ENCODE measurements at places on chromosomes 16 and 17. TPM values are rescaled to one million over a fixed set of nuclear protein-coding genes. Genes with fewer than 3 reads are reported as not detected.

Gene UBB
- 1,298 TPM for polyA plus RNA-seq

Gene NOG
- polyA plus RNA-seq, result 0.15 TPM

Gene KRT25
- polyA plus RNA-seq, result not detected

Gene CASKIN1
- polyA plus RNA-seq, result 3.4 TPM

Gene VASN
- 27.9 TPM for polyA plus RNA-seq

Gene SEPHS2
- 17.3 TPM for polyA plus RNA-seq

Gene TGFB1I1
- 20.8 TPM for polyA plus RNA-seq

Gene IRX3
- polyA plus RNA-seq, result 40.5 TPM

Gene KRTAP9-6
- polyA plus RNA-seq, result not detected

Gene SHISA6
- 0.22 TPM for polyA plus RNA-seq

Gene ITGAD
- polyA plus RNA-seq, result not detected

Gene HOXB6
- polyA plus RNA-seq, result 0.88 TPM

Gene BAHCC1
- polyA plus RNA-seq, result 13.1 TPM

Gene C17orf100
- 0.99 TPM for polyA plus RNA-seq

Gene GNGT2
- polyA plus RNA-seq, result 4.6 TPM

Gene HS3ST4
- 0.01 TPM for polyA plus RNA-seq

Gene ATP2C2
- polyA plus RNA-seq, result 0.01 TPM

Gene COG4
- polyA plus RNA-seq, result 29.3 TPM

Gene C16orf96
- polyA plus RNA-seq, result 0.01 TPM

Gene LRRC37A
- 0.36 TPM for polyA plus RNA-seq

Gene CES5A
- 0.06 TPM for polyA plus RNA-seq

Gene ZFPM1
- 2.0 TPM for polyA plus RNA-seq

Gene ITGAX
- polyA plus RNA-seq, result 1.3 TPM

Gene IRX5
- 13.7 TPM for polyA plus RNA-seq

Gene HES7
- 1.5 TPM for polyA plus RNA-seq

Gene CCL2
- polyA plus RNA-seq, result 80.3 TPM

Gene ELAC2
- polyA plus RNA-seq, result 32.3 TPM

Gene KRTAP2-3
- polyA plus RNA-seq, result not detected

Gene HEATR9
- polyA plus RNA-seq, result not detected

Gene HBZ
- 0.14 TPM for polyA plus RNA-seq

Gene HOXB13
- not detected for polyA plus RNA-seq

Gene AXIN2
- polyA plus RNA-seq, result 9.4 TPM

Gene FHOD1
- 71.1 TPM for polyA plus RNA-seq

Gene MSLN
- not detected for polyA plus RNA-seq

Gene USP7
- 24.9 TPM for polyA plus RNA-seq

Gene RGS9
- 0.61 TPM for polyA plus RNA-seq

Gene HERPUD1
- 29.6 TPM for polyA plus RNA-seq

Gene INCA1
- 7.8 TPM for polyA plus RNA-seq

Gene MFAP4
- polyA plus RNA-seq, result 27.5 TPM

Gene TLCD2
- 3.2 TPM for polyA plus RNA-seq
